ENCODE measurements at places on chromosomes 5 and 9. TPM values are rescaled to one million over a fixed set of nuclear protein-coding genes. Genes with fewer than 3 reads are reported as not detected.
A peak's percentile ranks its signal among the peaks of the same experiment; 100 is the strongest.

DNA sequence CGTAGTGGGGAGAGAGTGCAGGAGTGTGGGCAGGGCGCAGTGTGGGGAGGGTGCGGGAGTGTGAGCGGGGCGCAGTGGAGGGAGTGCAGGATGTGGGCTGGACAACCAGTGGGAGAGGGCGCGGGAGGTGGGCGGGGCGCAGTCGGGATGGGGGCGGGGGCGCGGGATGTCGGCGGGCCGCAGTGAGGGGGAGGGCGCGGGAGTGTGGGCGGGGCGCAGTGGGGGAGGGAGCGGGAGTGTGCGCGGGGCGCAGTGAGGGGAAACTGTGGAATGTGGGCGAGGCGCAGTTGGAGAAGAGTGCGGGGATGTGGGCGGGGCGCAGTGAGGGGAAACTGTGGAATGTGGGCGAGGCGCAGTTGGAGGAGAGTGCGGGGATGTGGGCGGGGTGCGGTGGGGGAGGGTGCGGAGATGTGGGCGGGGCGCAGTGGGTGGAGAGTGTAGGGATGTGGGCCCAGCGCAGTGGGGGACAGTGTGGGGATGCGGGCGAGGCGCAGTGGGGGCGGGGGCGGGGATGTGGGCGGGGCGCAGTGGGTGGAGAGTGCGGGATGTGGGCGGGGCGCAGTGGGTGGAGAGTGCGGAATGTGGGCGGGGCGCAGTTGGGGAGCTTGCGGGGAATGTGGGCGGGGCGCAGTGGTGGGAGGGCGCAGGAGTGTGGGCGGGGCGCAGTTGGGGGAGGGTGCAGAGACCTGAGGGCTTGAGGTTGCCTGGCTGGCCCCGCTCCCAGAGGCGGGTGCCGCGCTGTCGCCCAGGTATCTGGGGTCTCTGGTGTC is at the start of gene NXNL2:
Gene NXNL2, plus strand, starts transcription at position 723 of the 770 bp plus-strand sequence. CDS start 257 bp downstream, outside the sequence.
- peak; percentile 74 for DNase-seq

DNA sequence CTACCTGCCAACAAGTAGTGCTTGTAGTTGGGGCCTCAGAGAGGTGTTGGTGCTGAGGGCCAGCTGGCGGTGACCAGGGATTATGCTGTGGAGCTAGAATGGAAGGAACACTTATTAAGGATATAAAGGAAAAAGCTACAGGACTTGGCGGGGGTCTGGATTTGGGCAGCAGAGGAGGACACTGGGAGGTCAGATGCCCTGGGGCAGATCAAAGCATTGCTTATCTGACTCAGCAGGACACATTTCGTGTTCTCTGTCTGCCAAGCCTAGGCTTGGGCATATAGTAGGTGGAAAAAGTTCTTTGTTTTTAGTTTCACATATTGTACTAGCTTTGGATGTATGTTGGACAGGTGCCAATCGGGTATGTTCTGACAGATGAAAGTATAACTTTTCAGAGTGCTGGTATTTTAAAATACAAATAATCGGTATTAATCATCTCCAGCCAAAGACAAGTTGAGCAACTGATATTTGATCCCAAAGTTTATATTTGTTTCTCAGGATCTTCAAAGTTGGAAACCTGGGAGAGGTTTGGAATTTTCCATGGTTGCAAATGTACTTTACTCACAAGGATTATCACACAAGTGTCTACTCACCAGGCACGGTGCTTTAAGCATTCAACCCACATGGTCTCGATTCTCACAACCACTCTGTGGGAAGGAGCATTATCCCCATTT is 69.4 kb downstream of the IQGAP2 start:
- no peak for DNase-seq

DNA sequence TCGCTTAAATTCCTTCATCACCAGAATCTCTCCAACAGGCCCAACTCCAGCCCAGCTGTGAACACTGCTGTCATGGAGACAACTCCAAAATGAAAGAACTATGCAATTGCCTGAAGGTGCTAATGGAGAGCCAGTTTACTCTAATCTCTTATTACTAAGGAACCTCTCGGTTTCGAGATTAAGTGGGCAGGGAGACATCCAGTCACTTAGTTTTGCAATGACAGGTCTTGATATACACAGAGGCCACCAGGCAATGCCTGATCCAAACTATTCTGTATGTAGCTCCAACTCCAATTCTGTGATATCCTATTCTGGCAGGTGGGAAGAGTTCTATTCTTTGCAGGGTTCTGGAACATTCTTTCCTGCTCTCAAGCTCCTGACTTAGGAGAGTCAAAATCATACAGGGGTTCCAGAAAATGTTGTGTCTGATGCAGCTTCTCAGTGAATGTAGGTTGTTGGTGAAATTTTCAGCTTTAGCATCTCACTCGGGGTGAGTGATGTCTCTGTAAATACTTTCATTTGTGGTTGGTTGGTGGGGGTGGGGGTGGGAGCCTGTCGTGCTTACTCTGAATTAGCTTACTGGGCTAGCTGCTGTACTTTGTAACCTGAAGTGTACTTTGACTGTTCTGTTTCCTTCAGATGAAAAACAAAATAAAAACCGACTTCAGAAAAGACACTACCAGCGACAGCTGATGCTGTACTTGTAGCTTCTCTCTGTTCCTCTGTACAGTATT is 170.9 kb downstream of the PALM2AKAP2 start:
- no peak for DNase-seq

DNA sequence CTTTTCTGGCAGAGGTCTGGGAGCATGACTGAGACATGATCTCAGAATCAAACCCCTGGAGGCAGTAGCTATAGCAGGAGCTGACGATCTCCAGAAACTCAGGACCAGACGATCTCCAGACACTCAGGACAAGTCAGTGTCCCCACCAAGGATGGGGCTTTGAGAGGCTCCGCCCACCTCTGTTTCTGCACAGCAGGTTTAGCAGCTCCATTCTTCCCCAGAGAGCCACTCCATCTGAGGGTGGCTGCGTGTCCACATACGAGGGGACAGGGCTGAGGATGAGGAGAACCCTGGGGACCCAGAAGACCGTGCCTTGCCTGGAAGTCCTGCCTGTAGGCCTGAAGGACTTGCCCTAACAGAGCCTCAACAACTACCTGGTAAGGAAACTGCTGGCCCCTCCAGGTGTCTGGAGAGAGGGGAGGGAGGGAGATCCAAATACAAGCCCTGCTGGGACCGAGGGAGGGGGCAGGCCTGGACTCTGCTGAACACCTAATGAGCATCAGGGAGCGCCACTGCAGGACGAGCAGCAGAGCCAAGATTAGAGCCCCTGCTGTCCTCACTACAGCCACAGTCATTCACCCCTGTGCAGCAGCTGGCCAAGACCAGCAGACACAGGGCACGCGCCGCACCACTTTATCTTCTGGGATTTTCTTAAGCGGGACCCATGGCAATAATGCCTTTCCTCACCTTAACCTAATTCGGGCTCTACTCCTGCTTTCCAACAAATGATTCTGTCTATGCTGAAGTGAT is at the start of gene GABRP:
Gene GABRP, plus strand, starts transcription at position 228 of the 750 bp plus-strand sequence. CDS start 4,891 bp downstream, outside the sequence.
- no peak for DNase-seq

Gene SHC3
- 5.6 TPM for polyA plus RNA-seq

All from adrenal gland (tissue), 19 donors.